ENCODE measurements at places on chromosomes 3 and 15.

DNA sequence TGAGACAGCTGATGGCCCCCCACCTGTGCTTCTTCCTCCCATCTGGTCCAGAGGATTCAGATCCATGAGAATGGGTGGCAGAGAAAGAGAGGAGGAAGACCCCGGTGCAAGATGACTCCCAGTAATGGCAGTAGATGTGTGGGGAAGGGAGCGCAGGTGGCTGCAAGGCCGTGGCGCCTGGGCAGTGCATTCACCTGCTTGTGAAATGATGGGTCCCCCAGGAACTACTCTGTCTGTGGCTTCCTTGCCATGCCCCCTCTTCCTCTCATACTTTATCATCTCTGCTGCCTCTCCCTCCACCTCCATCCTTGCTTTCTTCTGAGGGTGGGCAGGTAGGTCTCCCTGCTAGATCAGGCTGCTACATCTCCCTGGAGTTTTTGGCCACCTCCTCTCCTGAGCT lies 23.3 kb downstream of the ZNF710 start:
- DNase-seq: no peak

DNA sequence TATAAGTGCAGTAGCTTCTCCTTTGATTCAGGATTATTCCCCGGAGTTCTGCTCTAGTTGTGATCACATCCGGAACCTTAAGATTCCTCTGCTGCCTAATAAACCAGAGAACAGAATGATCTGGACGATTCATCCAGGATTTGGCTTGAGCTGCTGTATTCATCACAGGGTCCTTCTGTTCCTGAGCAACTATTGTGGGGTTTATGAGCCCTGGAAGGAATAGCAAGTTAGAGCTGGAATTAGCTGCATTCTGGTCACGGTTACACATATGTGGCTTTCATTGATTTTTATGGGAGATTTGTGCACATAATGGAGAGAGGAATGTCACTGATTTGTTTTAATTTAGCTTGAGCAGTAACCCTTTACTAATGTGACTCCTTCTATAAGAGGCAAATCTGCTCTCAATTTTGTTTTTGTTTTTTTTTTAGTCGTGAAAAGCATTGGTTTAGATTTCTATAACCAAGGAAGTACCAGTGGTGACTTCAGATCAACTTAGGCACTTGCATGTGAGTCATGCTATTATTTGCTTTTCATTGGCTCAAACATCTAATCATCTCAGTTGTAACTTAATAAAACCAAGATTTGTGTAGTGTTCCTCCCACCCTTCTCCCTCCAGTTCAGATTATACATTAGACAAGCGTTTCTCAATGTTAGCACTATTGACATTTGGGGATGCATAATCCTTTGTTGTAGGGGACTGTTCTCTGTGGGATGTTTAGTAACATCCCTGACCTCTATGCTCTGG lies 148.5 kb downstream of the OTOL1 start:
- no peak for DNase-seq

GRCh38 chr3:98821063-98821462 lies 57.9 kb downstream of the ST3GAL6 start:
- DNase-seq: no peak

GRCh38 chr15:63874616-63875015 lies 40.9 kb upstream of the HERC1 start:
- DNase-seq: no peak

DNA sequence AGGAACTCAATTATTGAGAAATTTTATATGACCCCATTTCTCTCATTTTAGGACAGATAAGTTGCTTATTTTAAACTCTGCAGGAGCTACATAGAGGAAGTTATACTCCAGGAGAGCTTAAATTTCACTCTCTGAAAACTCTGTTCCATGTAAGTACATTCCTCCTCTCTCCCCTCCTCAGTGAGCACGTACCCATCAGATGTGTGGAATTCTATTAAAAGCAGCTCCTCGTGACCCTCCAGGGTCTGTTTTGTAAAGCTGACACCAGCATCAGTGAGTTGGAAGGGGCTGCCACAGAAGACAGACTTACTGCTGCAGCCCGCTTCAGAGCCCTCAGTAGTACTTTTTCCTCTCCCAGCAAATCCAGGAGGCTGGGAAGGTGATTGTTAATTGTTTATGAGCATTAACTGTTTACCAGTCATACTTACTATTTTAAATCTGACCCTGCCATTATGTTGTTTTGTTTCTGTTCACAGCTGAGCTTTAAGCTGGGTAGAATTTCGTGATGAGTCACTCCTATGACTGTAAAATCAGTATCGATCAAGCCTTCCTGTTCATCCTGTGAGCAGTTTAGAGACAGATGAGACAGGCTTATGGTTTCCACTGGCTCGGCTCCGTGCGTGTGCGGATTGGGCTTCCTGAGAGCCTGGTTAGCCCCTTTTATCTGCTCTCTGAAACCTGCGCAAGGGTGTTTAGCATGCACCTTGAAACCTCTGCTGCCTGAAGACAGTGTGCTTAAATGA lies 20.4 kb downstream of the IGF1R start:
- peak; percentile 33 for DNase-seq

All from amniotic stem cell (primary cell).